ENCODE measurements at places on chromosomes 1 and 21.

DNA sequence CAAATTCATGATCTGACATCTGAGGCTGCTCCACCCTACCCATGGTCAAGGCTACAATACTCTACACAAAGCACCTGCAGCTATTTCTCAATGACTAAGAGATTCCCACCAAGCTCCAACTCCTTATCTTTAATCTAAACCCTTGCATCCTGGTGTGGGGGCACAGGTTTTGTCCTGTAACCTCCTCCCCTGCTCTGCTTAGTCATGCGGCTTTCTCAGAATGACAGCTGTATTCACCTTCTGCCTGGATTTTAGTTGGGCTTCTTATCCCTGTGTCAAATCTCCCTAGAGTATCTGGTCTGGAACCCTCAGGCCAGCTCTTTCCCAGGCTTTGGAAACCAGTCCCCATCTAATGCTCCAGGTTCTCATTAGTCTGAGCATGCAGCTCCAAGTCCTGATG, 159.0 kb downstream of the BARHL2 start:
- no peak for DNase-seq

DNA sequence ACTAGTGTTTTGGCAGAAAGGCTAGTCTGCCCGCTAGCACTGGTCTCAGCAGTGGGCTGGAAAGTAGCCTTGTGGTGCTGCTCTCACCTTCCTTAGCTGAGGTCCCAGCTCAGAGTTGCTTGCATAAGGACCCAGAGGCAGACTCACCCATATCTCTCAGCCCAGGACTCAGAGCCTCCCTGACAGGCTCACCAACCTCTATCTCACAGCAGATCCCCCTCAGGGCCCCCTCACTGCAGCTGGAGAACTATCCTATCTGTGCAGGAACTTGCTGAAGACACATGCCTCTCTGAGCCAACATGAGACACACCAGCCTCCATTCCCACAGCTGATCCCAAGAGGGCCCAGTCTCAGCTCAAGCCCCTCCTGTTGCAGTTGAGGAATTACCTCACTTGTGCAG, 82.6 kb downstream of the IARS2 start:
- no peak for DNase-seq

DNA sequence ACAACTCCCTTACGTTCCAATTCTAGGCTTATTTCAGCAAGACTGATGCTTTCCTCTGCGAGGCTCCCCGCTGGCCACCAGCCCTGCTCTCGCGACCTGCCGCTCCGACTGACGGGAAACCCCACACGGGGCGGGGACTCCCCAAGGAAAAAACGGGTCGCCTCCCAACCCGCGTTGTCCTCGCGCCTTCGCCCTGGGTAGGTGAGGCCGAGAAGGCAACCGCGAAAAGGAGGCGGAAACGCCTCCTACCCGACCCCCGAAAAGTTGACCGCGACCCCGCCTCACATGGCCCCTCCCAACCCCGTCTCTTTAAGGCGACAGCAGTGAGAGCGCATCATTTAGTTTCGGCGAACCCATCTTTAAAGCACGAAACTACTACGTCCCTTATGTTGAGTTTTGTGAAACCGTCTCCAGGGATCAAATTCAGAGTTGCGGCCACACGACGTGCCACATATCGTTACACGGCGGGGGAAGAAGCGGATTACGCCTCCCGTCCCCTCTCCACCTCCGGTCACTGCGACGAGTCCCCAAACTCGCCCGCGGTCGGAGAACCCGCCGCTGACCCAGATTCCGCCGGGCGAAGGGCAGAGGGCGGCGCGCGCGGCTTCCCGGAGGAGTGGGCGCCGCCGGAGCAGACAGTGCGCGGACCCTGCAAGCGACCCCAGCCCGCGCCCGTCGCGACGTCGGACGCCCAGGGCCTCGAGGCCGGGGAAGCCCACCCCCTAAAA, 1.2 kb downstream of the ANP32E start:
- DNase-seq = peak; percentile 78

GRCh38 chr1:233240829-233241682, 54.5 kb downstream of the PCNX2 start:
- DNase-seq = no peak

GRCh38 chr1:10473145-10473765, 926 bp upstream of the DFFA start:
- no peak for DNase-seq

DNA sequence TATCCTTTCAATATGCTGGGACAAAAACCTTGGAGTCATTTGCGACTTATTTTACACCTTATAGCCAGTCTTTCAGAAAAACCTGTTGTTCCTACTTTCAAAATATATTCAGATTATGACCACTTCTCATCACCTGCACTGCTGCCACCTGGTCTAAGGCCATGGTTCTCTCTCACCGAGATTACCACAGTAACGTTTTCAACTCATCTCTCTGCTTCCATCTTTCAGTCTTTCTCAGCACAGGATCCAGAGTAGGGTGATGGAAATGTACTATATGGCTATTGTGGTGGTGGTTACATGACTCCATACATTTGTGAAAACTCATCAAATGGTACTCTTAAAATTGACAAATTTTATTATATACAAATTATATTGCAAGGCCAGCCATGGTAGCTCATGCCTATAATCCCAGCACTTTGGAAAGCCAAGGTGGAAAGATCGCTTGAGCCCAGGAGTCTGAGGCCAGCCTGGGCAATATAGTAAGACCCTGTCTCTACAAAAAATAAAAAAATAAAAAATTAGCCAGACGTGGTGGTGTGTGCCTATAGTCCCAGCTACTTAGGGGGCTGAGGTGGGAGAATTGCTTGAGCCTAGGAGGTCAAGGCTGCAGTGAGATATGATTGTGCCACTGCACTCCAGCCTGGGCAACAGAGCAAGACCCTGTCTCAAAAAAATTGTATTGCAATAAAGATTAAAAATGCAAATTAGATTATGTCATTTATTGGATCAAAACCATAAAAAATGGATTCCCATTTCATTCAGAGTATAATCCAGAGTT, 120.9 kb upstream of the PPP2R5A start:
- DNase-seq = no peak

DNA sequence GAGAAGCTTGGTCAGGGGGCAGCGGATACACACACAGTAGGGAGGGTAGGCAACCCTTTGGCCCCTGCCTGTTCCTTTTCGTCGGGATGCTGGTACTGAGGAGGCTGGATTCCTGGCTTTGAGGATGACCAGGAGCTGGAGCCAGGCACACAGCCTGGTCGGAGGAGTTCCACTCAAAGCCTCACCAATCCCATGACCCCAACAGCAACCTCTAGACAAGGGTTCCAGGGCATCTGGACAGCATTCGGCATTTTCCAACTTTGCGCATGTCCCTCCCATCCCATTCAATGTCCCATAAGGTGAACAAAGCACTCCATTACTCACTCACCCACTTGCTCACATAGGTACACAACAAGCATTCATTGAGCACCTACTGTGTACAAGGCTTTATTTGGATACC, 42.6 kb upstream of the HMGB4 start:
- no peak for DNase-seq

GRCh38 chr1:116537040-116537831, 33.6 kb downstream of the CD58 start:
- no peak for DNase-seq

DNA sequence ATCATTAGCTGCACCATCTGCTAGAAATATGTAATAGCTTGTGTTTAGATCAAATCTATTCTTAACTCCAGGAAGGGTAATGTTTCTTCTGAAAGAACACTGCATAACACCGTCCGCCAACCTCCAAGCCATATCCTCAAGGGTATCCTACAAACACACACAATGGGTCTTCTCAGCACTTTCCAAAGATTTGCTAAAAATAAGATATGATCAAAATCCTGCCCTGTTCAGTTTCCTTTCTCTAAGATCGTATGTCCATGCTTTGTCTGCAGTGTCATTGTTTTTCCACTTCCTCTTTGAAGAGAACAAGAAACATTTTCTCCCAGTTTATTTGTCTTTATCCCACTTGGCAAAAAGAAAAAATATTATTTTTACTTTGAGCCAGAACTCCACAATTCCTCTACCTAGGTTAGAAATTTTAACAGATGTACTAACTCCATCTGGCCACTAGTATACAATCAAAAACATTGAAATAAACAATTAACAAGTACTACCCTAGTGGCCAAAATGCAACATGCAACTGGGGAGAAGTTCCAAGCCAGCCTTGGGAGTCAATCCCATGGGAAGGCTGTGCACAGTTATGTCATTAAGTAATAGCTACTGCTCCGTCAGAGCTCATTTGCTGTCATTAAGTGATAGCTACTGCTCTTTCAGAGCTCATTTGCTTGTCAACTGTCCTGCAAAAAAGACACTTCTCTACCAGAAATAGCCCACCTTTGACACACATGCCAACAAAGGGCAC, 37.8 kb downstream of the FRRS1 start:
- no peak for DNase-seq

Data from T follicular helper cell (primary cell).